ENCODE measurements at places on chromosomes 2 and 18. TPM values are rescaled to one million over a fixed set of nuclear protein-coding genes. Genes with fewer than 3 reads are reported as not detected.

- no peak for DNase-seq
Observed at GRCh38 chr2:109222422-109222821, 93.4 kb downstream of the SH3RF3 start.

DNA sequence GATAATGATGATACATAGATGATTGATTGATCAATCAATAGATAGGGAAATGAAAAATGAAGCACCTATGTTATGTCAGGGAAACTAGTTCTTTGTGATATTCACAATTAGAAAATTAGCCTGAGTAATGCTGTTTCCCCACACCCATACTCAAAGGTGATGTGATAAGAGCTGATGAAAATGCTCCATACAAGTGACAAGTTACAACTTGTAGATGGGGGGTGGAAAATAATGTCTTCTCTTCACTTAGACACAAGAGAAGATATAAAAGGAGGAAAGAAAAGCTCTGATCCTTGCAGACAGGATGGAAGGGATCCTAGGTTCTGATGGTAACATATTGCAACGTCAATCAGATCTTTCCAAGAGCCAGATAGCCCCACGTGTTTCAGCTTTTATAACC lies 365.9 kb downstream of the AKAIN1 start:
- no peak for DNase-seq

- no peak for DNase-seq
Observed at GRCh38 chr2:240737512-240737911, 45.8 kb downstream of the AQP12A start.

DNA sequence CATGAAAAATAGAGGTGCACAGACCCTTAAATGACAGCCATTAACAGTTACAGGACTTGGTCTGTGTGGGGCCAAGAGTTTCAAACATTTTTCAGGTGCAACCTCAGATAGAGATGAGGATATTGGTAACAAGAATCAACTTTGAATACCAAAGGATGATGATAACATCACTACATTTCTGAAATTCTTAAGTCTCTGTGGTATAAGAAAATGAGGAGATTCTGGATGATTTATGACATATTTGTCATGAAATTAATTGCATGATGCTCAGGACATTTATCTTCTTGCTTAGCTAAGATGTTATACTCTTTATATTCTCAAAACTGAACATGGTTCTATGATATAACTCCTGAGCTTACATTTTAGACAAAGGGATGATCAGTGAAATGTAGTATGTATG lies 471.8 kb upstream of the CWC22 start:
- no peak for DNase-seq

- DNase-seq, result no peak
Observed at GRCh38 chr2:171317492-171318125, 116.2 kb downstream of the METTL8 start.

DNA sequence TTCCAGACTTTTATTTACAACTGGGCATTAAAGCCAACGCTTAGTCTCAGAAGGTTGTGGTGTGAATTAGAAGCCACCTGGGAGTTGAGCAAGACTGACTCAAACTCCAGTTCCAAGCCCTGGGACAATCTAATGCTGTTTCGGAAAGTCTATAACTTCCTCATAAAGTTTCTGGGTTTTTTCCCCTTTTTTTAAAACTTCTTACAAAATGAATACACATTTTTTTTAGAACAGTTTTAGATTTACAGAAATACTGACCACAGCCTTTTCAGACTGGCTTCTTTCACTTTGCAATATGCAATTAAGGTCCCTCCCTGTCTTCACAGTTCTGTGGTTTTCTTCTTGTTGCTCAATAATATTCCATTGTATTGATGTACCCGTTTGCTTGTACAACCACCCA lies 115.9 kb upstream of the TWIST2 start:
- DNase-seq, result no peak

MYCN gene
- total RNA-seq, result 2.4 TPM

ABI2 gene
- 10.1 TPM for total RNA-seq

CDH2 gene
- total RNA-seq, result 1.1 TPM

CD8B gene
- 1.2 TPM for total RNA-seq

All from suprapubic skin (tissue), 4 donors.